ENCODE measurements at places on chromosomes 7 and 10.

GRCh38 chr10:97647556-97647955 is 7.1 kb downstream of the PI4K2A start:
- no peak for DNase-seq

DNA sequence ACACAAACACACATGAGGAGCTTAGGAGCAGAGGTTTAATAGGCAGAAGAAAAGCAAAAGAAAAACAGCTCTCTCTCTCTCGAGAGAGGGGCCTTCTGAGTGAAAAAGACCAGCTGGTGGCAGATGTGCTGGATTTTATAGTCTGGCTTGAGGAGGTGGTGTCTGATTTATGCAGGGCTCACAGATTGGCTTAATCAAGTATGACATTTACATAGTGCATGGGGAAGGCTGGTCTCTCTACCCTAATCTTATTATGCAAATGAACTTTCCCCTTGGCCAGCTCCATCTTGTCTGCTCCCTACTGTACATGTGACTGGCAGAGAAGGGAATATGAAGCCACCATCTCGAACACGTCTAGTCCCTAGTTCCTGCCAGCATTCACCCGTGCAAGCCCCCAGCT is 219.5 kb upstream of the ZNF804B start:
- DNase-seq, result no peak

DNA sequence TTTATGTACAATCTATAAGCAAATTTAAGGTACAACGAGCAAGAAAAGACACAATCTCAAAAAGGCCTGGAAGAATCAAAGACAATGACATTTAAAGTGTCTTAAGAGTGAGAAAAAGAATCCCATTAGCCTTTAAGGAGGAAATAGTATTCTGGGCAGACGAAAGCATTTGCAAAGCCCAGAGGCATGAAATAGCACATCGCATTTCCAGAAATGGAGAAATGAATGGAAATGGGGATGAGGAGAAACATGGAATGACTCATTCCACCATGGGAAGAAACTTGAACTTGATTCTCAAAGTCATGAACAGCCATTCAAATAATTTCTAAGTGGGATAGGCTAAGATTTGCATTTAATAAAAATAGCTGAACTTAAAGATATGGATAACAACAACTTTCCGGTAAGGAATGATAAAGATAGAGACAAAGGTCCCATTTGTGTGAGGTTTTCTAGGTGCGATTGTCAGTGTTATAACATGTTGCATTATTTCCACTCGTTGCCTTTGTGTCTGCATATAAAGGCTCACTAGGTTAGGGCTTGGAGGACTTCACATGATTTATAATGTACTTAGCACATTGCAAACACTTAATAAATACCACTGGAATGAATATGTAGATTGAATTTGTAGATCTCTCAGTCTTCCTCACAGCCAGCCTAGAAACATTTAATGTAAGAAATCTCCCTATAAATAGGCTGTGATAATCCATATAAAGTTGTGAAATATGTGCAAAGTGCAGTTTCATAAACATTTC is 310.3 kb upstream of the KLF6 start:
- DNase-seq, result no peak

DNA sequence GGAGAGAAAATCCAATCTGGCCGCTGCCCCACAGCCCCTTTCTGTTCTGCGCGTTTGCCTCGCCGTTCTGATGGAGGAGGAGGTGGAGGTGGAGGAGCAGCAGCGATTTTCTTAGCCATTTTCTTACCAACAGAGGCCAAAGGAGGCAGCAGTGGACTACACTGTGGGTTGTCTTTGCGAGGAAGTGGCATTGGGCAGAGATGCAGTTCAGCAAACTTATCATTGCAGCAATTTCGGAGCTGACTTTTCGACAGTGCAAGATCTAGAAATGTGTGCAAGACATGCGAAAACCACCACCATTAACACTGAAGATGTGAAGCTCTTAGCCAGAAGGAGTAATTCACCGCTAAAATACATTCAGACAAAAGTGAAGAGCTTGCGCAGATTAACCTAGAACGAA is 1.9 kb upstream of the ARL4A start:
- DNase-seq, result no peak

GRCh38 chr7:10418985-10419384 is 554.7 kb upstream of the PHF14 start:
- no peak for DNase-seq

- no peak for DNase-seq
These were observed 13.3 kb downstream of the GNA12 start for GRCh38 chr7:2830609-2831376.

GRCh38 chr10:13536674-13537366 is 8.0 kb upstream of the BEND7 start:
- DNase-seq, result no peak

DNA sequence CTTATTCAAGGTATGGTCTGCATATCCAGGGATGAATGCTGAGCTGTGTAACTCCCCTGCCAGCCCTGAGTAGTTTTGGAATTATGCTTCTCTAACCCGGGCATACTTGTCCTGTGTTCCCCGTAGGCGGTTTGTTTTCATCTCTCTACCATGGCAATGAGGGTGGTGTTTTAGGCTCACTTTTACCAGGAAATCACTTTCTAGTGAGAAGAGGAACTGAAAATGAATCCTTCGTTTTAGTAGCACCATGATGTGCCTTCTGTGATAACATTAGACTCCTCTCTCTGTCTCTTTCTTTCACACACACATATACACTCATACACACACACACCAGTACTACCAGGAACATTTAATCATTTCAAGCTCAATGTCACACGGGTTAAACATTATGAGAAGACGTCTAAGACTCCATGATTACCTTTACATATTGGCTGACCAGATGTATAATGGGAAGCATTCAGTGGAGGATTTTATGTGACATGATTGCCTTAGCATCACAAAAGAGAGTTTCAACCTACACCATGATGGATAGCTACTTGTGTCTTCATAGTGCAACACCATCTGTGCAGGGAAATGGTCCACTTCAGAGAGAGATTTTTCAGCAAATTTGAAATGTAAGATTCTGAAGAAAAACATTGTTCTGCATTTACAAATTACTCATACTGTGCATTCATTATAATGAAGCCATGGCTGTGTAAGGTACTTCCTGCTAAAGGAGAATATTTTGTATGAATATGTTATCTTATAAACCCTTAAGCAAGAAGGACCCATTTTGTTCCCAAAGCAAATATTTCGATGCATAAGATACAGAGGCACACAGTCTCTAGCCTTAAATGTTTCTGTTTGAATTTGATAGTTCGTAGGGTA is 31.0 kb upstream of the PFKP start:
- DNase-seq, result no peak

DNA sequence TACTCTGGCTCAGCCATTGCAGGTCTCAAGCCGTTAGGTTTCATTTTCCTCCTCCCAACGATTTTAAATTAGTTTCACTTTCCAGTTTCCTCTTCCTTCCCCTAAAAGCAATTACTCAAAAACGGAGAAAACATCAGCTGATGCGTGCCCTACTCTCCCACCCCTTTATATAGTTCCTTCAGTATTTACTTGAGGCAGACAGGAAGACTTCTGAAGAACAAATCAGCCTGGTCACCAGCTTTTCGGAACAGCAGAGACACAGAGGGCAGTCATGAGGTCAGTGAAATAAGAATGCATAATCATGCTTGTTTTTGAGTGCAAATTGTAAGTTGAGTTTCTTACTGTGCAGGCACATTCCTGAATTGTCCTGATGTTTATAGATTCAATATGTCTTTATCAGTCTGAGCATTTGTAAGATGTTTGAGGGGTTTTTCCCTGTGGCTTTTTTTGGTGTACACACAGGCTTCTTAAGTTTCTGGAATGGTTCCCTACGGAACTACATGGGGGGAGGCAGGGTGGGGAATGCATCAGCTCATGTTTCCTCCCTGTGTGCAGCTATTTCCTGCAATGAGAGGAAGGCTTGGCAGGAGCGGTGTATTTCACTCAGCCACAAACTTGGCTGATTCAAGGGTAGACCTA is at the start of gene IFIT3:
Gene IFIT3 (plus strand): TSS at position 195 of the 639 bp plus-strand sequence. CDS start 77 bp downstream, at position 272.
- DNase-seq, result no peak

DNA sequence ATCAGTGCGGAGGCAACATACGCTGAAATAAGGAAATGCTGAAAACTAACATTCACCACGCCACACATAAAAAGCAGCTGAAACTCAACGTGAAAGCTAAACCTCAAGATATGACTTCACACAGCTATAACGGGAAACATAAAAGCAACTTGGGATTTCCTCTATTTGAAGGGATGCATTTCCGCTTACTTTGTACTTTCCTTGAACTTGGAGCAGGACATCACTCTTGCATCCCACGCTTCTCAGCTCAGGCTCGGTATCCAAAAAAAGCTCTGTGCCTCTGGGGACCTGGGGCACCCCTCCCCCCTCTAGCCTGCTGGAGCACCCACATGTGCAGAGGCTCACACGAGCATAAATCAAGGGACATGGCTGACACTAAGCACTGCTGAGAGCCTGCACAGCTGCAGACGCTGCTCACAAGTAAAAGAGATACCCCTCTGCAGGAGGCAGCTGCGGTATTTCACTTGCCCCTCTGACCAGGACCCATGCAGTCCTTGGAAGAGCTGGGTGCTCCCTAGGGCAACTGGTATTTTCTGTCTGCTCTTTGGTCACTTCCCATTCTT is 34.2 kb downstream of the PARD3 start:
- DNase-seq, result no peak

DNA sequence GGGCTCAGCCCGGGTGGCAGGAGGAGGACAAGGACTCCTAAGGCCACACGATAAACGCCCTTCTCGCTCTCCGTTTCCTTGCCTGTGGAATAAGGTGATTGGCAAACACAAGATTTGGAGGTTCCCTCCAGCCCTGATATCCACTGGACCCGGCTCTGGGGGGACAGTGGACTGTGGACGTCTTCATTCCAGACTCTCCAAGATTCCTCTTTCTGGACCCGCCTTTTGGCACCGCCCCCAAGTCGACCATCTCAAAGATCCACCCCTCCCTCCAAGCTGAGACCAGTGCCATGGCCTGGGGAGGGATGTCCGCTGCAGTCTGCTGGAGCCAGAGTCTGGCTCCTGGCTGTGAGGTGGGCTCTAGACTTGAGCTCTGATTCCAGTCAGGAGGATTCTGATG is 23.6 kb downstream of the ZNF783 start:
- no peak for DNase-seq

GRCh38 chr10:44258460-44259089 is 126.3 kb downstream of the CXCL12 start:
- DNase-seq, result no peak

DNA sequence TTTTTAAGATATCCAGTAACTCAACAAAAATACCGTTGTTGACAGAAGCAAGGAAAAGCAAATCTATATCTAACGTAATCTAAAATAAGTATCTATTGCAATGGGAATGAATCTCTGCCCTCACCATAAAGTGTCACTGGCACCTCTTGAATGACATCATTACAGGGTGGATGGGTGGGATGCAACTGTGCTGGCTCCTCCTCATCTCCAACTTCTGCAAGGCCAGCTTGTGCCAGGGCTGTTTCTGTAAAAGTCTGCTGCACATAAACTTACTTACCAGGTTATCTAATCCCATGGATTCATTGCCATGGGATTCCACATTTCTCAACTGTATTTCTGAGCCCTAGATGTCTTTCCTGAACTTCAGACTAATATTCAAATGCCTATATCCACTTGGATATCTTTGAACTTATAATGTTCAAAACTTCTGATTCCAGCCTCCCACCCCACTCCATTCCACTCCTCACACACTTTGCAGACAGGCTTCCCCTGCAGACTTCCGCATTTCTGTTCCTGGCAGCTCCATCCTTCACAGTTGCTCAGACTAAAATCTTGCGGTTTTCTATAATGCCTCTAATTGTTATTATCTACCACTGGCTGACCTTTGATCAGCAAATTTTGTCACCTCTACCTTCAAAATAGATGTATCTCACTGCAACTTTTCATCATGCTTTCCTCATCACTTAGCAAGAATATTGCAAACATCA is 10.7 kb downstream of the FGL2 start:
- no peak for DNase-seq

GRCh38 chr7:4154882-4155535 is 527.1 kb upstream of the FOXK1 start:
- DNase-seq, result no peak

- DNase-seq, result no peak
These were observed 212.8 kb downstream of the ADARB2 start for GRCh38 chr10:1524540-1524939.

- DNase-seq, result no peak
These were observed 79.7 kb downstream of the LRRC17 start for GRCh38 chr7:102992509-102992937.

- no peak for DNase-seq
These were observed 468.6 kb downstream of the XPNPEP1 start for GRCh38 chr10:109454691-109455090.

DNA sequence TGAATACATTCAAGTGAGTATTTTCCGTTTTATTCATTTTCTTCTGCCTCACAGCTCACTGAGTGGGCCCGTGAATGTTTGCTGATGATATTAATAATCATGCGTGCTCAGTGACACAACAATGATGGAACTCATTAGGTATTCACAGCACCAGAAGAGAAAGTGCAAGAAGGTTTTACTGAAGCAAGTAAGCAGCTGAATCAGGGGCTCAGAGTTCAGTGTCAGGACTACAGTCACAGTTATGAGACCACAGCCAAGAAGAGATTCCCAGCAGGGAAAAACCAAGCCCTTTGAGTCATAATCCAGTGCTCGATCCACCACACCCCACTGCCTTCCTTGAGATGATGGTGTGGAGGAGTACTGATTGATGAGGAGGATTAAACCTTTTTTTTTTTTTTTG is 247.4 kb downstream of the KIAA1217 start:
- DNase-seq, result no peak

DNA sequence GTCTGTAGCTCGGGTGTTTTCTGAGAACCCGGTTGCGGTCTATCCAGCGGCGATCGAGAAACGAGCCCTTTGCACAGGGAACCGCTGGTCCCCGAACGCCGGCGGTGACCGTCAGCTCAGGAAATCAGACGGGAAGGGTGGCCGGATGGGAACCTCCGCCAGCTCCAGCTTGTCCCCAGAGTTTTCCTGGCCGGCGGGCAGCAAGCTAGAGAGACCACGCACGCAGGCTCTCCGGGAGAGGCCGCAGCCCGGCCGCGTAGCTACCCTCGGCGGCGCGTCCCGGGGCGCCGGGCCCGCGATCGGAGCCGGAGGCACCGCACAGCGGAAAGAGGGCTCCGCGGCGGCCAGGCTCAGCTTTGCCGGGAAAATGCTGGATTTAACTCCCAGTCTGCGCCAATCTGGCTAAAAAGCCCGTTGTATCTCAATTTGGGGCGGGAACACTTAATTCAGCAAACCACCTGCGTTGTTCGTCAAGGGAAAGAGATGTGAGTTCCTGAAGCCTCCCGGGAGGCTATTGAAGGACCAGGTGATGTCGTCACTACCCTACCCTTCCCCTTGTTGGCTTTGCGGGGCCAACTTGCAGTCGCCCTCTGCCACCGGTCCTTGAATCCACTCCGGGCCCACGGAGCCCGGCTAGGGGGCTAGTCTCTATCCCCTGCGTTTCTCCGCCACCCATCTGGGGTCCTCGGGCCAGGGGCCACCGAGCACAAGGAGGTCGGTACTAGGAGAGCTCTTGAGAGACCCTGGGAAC is 859 bp upstream of the CH25H start:
- no peak for DNase-seq

- DNase-seq, result no peak
These were observed 124.9 kb downstream of the SND1 start for GRCh38 chr7:127776776-127777386.
